ENCODE measurements at places on chromosomes 2 and 18.

- DNase-seq: no peak
These were observed 29.3 kb downstream of the DYNC2LI1 start for GRCh38 chr2:43803113-43803512.

DNA sequence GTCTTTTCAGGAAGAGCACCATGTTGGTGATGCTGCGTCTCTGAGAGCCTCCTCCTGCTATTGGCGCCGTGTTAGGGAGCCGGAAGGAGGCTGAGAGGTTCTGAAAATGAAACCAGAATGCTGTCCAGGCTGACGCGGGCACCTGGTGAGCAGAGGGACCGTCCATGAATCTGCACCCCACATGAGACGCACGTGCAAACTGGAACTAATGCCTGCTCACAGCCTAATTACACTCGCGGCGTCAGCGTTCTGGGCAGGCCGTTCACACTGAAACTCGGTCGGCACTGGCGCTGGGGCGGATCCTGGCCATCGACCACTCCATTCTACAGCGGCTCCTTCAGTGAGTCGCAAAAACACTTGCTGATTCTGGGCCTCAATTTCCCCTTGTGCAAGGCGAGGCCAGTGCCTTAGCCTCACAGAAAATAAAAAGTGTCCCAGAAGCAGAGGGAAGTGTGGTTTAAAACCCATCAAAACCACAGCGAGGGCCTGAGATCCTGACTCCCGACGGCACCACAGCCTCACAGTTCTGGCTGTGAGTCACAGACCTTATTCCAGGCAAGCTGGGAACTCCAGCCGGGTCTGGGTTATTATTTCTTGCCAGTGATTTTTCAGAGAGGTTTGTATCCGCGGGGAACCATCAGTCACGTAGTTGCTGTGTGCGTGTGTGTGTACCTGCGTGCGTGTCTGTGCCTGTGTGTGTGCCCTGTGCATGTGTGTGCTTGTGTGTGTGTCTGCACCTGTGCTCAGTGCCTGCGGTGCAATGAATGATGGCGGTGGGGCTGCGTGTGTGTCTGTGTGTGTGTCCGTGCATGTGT, 49.1 kb upstream of the CTDP1 start:
- peak; percentile 71 for DNase-seq

DNA sequence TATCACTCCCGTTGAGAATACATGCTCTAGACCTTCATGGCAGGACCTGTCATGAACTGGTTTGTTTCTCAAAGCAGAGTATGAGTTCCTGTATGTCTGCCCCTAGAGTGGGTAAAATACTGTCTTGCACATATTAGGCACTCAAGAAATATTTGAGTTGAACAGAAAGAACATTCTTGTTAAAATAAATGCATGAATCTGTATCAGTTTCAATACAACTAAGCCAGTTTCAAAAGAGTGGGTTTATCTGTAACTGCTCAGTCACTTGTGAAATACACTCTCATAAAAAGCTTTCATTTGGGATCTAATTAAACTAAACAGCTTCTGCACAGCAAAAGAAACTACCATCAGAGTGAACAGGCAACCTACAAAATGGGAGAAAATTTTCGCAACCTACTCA, 69.2 kb downstream of the RFTN2 start:
- DNase-seq: no peak

- DNase-seq: no peak
These were observed 71.3 kb downstream of the MEIS1 start for GRCh38 chr2:66506265-66506664.

- no peak for DNase-seq
These were observed 53.7 kb upstream of the PARD3B start for GRCh38 chr2:204491528-204491927.

DNA sequence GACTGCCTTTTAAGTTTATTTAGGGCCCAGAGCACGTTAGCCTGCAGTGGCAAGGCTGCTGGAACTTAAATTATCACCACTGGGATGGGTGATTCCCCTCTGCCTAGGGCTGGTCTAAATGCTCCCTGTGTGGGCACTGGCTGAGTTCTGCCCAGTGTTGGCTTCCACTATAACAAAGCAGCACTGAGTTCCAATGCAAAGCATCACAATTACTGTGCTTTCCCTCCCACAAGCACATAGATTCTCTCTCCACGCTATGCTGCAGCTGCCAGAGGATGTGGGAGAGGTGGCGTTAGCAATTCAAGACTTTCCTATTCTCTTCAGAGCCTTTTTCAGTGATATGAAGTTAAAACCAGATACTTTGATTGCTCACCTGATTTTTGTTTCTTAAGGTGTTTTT, 328.9 kb upstream of the DDX18 start:
- DNase-seq: no peak

- no peak for DNase-seq
These were observed 187.7 kb downstream of the HDAC4 start for GRCh38 chr2:239212929-239213642.

GRCh38 chr2:13578547-13578946, 861.8 kb downstream of the TRIB2 start:
- no peak for DNase-seq

DNA sequence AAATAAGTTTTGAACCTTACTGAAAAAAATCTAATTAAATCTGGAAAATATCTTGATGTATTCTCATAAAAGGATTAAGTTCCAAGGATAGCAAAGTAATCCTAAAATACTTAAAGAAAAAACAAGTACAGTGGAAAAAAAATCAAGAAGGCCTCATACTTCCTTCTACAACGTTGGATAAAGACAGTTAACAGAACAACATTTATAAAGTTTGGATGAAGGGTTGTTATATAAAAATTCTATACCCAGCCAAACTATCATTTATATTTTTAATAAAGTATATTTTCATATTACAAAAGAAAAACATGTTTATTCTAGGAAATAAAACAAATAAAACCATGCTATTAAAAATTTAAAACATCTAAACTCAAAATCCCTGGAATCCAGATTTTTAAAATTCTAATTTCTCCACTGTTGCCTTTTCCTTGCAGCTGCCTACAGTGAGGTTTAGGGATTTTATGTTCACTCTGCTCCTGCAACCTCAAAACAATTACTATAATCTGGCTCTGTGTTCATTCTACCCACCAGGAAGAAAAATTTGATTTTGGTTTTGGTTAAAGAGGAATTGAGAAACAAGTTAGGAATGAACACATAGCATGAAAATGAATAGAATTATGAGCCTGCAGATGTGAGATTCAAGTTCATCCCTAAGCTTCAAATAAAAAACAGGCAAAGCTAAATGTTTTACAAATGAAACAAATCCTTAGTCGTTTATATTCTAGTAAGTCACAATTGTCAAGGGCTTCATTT, 142.8 kb downstream of the LPIN1 start:
- DNase-seq: no peak

DNA sequence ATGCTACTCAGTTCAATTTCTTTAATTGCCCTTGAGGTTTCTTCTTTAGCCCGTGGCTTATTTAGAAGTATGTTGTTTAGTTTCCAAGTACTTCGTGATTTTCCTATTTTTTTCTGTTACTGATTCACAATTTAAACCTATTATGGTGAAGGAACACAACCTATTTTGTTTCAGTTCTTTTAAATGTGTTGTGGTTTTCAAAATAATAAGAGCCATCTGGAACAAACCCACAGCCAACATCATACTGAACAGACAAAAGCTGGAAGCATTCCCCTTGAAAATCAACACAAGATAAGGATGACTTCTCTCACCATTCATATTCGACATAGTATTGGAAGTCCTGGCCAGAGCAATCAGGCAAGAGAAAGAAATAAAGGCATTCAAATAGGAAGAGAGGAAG, 155.2 kb downstream of the GALNT1 start:
- no peak for DNase-seq

- peak; percentile 54 for DNase-seq
These were observed 135.0 kb downstream of the INHBB start for GRCh38 chr2:120480903-120481445.

GRCh38 chr2:96695602-96696001, 44.3 kb downstream of the LMAN2L start:
- DNase-seq: no peak

- no peak for DNase-seq
These were observed 112.3 kb upstream of the IL1R2 start for GRCh38 chr2:101879466-101879865.

- DNase-seq: no peak
These were observed 18.1 kb upstream of the LOXHD1 start for GRCh38 chr18:46675112-46675511.

- DNase-seq: no peak
These were observed 801.1 kb upstream of the RAB6C start for GRCh38 chr2:129178356-129178755.

- no peak for DNase-seq
These were observed 125.7 kb upstream of the THSD7B start for GRCh38 chr2:136639651-136640050.

GRCh38 chr2:36572719-36573059, 25.3 kb downstream of the FEZ2 start:
- DNase-seq: no peak

GRCh38 chr18:41783065-41783818, 171.8 kb upstream of the PIK3C3 start:
- no peak for DNase-seq

- DNase-seq: no peak
These were observed 31.2 kb downstream of the ASB1 start for GRCh38 chr2:238457927-238458324.

- no peak for DNase-seq
These were observed 20.9 kb upstream of the SCN1A start for GRCh38 chr2:166148500-166149400.

- no peak for DNase-seq
These were observed 88.8 kb downstream of the CHN1 start for GRCh38 chr2:174916270-174916930.

DNA sequence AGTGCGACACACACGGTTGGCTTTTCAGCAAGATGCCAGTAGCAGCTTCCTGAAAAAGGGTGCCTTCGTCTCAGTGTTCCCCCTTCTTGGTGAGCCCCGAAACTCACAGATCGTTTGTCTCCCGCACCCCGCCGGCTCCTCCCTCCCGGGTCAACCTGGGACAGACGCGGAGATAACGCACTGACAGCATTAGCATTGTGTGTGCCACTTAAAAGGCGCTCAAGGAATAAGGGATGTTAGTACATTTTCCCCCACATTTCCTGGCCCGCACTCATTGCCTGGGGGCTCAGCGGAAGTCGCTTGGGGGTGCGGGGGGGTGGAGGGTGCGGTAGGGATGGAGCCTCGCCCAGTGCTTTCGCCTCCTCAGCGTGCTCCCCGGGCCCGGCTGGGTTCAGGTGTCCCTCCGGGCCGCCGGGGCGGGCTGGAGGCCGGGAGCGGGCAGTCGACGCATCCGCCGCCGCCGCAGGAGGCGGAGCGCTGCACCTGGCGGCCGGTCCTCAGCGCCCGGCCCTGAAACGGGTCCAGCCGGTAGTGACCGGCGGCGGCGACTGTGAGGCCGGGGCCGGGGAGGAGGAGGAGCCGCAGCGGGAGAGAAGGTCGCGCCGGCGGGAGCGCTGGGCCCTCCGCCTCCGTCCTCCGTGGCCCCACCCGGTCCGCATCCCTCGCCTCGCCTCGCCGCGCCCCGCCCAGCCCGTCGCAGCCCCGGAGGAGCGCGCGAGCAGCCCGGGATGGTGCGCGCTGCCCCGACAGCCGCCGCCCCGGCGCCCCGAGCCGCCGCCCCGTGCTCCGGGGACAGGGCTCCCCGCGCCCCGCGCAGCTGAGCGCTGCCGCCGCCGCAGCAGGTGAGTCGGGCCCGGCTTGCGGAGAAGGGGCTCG, at the start of gene MFSD6:
Gene MFSD6 (plus strand): TSS at position 694 of the 876 bp plus-strand sequence. CDS start 27,675 bp downstream, outside the sequence.
- peak; percentile 93 for DNase-seq

DNA sequence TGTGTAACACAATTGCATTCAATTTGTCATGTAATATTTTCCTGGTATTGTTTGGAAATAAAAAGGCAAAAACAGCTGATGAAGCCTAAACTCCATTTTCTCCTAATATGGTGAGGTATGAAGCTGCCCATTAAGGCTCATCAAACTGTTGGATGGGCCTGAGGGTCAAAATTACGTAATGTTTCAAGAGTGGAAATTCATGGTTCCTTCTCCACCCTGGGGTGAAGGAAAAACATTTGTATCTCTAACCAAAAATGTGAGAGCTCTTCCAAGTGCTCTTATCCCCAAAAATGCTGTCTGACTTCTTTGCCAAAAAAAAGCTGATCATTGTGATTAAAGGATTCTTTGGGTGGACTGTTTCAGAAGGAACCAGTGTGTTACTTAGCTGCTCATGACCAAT, 91.8 kb downstream of the ARHGAP28 start:
- DNase-seq: no peak

DNA sequence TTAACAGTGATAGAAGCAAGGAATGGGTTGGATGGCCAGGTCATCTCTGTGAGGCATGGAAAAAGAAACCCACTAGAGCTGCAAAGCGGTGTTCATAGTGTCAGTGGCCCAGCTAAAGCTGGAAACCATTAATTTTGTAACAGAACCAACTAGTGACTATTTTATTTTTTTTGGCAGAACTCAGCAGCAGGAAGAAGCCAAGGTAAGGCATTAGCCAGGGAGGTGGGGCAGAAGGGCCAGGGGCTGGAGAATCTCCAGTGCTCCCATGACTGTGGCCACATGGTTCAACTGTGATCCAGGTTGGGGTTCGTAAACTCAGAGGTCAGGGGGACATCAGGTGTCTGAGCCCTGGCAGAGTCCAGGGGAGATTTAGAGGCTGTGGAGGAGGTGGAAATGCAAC, 25.9 kb upstream of the YES1 start:
- DNase-seq: no peak

GRCh38 chr2:42880738-42881690, 88.6 kb upstream of the HAAO start:
- no peak for DNase-seq

DNA sequence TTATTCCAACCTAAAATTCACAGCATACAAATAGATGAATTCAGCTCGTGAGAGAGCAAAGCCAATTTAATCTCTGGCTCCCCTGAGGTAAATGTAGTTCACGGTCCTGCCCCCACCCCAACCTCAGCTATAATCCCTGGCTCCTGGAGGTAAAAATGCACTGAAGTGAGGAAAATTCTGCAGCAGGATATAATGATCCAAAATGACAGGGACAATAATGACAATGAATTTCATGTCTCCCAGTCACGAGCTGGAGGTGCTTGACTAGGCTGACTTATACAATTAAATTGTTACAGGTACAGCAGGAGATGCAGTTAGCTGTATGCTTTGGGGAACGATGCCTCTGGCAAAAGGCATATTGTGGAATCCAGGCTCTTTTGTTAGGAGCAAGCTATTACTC, 82.0 kb downstream of the GPD2 start:
- DNase-seq: no peak

- no peak for DNase-seq
These were observed 48.9 kb upstream of the UPP2 start for GRCh38 chr2:158052761-158053160.

DNA sequence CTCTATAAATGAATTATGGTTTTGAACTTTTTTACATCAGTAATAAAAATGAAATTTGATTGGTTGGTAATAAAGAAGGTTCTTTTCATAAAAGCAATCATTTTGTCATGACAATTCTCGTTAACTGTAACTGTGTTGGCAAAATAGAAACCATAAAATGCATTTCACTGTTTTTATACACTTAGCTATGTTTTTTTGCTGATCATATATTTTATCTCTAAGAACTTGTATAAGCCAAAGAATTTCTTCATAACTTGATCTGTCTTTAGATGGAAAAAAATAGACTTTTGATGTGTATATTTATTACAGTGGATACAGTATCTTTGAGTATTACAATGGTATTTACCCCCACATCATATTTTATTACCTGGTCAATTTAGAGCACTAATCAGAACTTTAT, 9.7 kb downstream of the MTX2 start:
- no peak for DNase-seq
